ENCODE measurements at places on chromosomes 7 and 10. TPM values are rescaled to one million over a fixed set of nuclear protein-coding genes. Genes with fewer than 3 reads are reported as not detected.
A peak's percentile ranks its signal among the peaks of the same experiment; 100 is the strongest.

GIMAP5 gene
- 39.7 TPM for polyA plus RNA-seq

GRCh38 chr7:64885520-64886240 lies 17.4 kb upstream of the ZNF273 start:
- DNase-seq: no peak

GRCh38 chr7:152521420-152522337 lies 85.9 kb upstream of the KMT2C start:
- no peak for DNase-seq

DNA sequence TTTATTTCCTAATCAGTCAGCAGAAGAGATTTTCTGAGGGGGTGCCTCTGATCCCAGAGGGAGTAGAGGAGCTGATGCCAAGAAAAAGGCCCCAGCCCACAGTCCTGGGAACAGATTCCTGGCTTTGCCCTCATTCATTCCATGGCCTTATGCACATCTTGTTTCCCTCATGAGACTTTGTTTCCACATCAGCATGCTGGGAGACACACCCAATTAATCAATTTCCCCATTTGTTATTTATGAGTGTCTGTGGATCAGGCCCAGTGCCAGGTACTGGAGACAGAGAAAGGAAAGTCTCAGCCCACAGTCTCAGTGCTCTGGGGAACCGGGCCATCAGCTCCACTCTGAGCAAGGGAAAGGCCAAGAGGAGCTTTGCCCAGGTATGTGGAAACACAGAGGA lies 496.2 kb upstream of the ZMIZ1 start:
- no peak for DNase-seq

PLEKHS1 gene
- not detected for polyA plus RNA-seq

DNA sequence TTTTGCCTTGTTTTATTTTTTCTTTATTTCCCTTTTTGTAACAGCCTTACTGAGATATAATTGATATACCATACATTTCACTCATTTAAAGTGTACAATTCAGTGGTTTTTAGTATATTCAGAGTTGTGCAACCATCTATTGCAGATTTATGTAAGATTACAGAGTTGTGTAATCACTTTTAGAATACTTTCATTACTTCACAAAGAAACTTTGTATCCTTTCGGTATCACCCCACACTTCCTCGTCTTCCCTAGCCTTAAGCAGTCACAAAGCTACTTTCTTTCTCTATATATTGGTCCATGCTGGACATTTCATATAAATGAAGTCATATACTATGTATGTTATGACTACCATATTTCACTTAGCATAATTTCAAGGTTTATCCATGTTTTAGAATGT lies 74.6 kb downstream of the ATRNL1 start:
- DNase-seq: no peak

DNA sequence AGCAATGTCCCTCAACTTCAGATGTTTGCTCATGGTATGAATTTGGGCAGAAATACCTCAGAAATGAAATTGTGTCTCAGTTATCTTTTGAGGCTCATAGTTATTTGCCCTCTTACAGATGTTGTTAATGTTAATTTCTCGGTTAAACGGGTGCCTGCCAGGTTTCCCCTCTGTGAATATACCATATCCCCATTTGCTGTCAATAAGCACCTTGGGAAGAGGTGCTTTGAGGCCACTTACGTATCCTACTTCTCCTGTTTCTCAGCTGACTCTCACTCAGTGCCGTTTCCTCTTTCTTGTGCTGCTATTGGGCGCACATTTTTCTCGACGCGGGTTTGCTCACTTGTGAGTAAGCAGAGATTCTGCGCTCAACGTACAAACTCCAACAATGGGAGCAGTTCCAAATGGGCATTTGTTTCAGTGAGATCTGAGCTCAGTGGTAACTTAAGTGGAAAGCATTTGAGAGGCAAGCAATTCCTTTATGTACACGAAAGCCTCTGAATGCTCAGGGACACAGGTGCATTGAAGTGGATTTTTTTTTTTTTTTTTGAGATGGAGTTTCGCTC lies 34.8 kb upstream of the JAKMIP3 start:
- DNase-seq: no peak

DNA sequence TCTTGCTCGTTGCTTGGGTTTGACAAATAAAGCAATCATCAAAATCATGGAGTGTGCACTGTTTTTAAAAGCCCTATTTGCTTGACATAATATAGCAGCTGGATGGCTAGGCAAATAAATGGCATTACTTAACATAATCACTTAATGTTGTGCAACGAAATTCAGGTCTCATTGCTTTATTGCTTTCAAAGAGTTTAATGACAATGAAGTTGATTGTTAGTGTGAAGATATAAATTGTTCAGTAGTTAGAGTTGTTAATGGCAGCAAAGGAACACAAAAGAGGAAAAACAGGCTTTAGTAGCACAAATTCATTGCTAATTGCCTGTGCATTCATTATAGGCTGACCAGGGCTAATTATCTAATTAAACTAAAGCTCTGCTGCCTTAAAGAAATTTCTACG lies 7.6 kb upstream of the ADO start:
- DNase-seq: no peak

DNA sequence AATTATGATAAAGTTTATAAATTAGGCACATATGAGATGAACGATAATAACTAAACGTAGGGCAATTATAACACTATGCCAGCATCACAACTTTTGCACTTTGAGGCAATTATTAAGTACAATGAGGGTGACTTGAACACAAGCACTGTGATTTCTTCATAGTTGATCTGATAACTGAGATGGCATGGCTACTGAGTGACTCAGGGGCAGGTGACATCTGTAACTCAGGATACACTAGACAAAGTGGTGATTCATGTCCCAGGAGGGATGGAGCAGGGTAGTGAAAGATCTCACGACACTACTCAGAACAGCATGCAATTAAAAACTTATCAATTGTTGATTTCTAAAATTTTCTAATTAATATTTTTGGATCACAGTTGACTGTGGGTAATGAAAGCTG lies 98.3 kb upstream of the ARHGAP21 start:
- DNase-seq: no peak

- no peak for DNase-seq
Observed at GRCh38 chr10:118238573-118239235, 103.4 kb downstream of the FAM204A start.

DNA sequence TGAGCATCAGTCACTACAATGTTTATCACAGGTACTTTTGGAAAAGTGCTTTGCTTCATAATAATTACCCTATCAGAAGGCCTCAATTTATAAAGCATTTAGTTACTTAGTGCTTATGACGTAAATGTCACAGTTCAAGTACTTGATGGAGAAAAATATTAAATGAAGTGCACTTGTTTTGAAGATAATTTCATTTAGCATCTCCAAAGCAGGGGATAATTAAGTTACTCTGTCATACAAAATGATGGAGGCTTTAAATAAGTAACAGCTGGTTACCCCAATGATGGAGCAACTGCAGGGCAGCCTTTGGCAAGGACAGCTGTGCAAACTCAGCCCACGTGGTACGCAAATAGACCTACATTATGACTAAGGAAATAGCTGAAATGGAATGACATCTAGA lies 768.8 kb downstream of the GRM8 start:
- no peak for DNase-seq

DNA sequence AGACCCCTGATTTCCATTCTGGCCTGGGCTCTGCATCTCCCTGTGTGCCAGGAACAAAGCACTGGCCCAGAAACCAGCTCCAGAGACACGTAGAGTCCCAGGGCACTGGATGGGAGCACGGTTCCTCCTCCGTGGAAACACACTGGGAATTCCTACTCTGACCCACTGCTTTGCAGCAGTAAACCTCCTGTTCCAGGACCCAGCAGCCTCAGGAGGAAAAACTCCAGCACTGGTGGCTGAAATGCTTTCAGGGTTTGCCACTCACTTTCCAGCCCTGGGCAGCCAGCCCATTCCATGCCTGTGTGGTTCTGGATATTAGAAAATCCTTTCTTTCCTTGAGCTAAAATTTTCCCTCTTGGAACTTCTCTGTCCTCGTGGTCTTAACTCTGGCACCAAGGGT lies 58.0 kb downstream of the FAM171A1 start:
- no peak for DNase-seq

GRCh38 chr7:131765575-131765974 lies 209.1 kb upstream of the PODXL start:
- no peak for DNase-seq

ASB13 gene
- 23.2 TPM for polyA plus RNA-seq

DNA sequence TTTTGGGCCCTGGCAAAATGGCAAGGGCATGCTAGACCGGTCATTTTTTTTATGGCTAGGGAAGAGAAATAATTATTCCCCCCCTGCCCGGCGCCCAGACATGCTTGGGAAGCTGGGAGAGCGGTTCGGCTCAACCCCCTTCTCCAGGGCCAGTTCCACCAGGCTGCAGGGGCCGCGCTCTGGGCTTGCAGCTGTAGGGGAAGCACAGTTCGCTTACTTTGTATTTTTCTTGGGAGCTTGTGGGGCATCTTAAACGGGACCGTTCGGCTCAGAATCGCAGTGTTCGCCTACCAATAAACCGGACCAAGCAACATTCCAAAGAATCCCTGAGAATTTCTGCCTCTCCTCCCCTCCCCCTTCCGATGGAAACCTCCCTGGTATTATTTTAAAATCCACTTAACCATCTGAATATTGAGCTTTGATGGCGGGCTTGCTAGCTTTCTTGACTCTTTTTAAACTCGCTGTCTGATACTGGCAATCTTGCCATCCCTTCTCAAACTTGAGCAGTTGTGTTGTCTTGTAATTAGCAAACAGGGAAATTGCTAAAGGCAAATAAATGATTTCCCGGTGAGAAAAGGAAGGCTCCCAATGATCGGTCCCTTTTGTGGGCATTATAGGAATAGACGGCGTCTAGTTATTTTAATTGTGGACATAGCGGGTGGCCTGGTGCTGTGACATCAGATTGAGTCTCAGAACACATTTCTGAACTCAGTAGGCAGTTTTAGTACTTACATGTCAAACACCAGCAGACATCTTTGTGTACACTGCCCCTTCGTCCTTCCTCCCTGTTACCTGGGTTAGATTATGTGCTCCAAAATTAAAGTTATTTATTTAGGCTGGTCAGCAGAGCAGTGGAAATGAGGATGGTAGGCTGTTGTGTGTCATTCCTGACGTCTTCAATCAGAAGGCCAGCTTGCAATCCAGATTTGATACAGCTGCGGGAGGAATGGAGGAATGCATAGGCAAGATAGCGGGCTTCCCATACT lies 3.4 kb downstream of the TCF7L2 start:
- peak; percentile 63 for DNase-seq

CPA4 gene
- polyA plus RNA-seq: 0.13 TPM

DNA sequence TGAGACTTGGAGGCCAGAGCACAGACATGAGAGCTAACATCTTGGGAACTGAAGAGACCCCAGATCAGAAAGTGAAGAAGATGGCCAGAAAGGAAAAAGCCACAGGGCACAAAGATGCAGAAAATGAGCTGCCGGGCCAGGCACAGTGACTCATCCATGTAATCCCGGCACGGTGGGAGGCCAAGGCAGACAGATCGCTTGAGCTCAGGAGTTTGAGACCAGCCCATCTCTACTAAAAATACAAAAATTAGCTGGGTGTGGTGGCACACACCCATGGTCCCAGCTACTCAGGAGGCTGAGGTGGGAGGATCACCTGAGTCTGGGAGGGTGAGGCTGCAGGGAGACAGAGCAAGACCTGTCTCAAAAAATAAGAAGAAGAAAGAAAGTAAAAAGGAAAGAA lies 81.4 kb upstream of the MGMT start:
- no peak for DNase-seq

OPN4 gene
- not detected for polyA plus RNA-seq

DNA sequence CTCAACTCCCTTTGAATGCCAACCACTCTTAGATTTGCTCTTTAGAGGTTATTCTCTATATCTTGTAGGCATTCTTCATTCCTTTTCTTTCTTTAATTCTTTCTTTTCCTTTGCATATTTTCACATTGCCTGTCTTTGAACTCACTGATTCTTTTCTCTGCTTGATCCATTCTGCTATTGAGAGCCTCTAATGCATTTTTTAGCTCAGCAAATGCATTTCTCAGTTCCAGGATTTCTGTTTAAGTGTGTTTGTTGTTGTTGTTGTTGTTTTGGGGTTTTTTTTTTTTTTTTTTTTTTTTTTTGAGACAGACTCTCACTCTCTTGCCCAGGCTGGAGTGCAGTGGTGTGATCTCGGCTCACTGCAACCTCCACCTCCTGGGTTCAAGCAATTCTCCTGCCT lies 71.6 kb downstream of the FBXL13 start:
- DNase-seq: no peak

GRCh38 chr7:125061-125475 lies 67.3 kb upstream of the FAM20C start:
- no peak for DNase-seq

DNA sequence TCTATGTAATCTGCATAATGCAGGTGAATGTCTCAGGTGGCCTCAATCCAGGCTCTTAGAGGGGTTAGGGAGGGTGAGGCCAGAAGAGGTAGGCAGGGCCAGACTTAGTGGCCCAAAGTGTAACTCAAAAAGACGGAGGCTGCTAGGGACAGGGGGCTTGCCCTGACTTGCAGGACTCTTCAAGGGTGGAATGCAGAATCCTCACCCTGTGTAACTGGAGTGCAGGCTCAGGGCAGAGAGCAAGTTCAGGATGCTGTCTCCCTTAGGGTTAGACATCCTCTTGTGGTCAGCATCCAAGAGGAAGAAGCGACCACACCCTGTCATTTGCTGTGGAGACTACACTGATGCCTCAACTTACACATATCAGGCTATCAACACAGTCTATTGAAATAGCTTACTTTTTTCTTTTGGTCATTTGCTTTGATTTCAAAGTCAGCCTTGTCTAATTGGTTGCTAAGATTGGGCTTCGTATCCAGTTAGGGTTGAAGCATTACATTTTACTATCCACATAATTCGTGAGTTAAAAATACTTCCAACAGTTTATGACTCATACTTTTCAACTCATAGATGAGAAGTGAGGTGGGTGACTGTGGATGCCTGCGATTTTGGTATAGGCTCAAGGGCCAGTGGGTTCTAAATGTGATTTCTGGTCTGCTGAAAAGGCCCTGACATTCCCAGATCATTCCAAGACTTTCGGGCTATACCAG lies 563.6 kb downstream of the SUGCT start:
- no peak for DNase-seq

DNA sequence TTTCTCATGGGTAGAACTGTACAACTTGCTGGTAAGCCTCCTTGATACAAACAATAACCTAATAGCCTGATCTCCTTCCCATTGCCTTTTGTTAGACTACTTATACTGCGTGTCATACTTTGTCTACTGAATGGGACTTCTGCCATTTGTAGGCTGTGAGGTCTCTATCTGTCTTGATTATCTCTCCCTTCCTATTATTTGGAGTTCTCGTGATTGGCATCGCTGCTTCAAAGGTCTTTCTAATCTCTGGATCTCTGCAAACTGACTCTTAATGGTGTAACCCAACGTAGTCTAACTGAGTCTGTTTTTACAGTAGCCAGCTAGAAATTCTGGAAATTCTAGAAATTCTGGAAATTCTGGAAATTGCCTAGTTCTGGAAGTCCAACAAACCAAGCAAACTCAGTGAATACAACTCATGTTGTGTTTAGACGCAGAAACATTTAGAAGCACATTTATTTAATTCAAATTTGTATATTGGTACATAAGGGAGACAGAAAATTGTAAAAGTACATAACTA lies 29.8 kb downstream of the PHYHIPL start:
- DNase-seq: no peak

GRCh38 chr7:46357851-46358250 lies 436.8 kb upstream of the IGFBP3 start:
- no peak for DNase-seq

- peak; percentile 58 for DNase-seq
Observed at GRCh38 chr7:90210981-90211380, 559 bp upstream of the STEAP2 start.

IFIT1B gene
- polyA plus RNA-seq: not detected

Measured in ovary (tissue), 10 donors.